ENCODE measurements at places on chromosomes 7 and 10.

DNA sequence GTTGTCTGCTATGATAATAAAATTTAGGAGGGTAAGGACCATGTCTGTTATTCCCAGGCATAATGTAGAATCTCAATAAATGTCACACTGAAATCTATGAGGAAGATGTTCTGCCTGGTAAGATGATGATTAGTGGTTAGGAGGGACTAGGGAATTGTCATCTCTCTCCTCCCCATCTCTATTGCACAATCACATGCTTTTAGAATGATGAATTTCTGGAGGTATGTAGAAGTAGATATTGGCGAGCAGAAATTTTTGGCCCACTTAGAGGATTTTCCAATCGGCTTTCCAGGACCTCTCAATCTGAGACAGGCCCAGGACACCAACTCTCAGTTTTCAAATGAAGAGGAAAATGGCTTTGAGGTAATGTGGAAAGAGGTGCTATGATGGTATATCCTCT is 2.0 kb upstream of the PITX3 start:
- no peak for DNase-seq

DNA sequence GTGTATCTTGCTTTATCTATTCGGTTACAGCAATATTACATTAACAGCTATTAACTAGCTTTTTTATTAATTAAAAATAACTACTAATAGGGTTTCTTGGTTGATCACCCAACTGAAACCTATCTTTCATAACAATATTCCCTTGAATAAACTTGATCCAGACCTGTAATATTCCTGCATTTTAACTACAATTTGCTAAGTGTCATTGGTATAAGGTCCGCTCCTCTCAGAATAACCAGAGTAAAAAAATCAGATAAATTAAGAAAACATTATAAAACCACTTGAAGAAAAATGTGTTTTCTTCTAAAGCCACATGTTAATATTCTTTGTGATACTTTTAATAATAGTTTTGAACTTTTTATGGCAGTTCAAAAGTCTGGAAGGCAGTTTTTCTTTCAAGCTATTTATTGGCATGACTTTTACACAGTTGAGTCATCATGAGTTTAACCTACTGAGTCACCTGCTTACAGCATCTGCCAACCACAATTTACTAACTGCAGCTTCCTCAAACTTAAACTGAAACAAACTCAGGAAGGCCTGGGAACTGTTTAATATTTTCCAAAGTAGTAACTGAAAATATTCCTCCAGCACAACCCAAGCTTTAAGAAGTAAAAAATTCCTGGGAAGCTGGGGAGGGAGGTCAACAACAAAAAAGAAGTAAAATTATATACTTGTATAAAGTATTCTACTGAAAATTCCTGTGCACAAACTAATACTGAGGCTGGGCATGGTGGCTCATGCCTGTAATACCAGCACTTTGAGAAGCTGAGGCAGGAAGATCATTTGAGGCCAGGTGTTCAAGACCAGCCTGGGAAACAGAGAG is 103.2 kb downstream of the NRBF2 start:
- DNase-seq: peak; percentile 71

- no peak for DNase-seq
Observed at GRCh38 chr10:102701796-102702195, 12.4 kb downstream of the ARL3 start.

GRCh38 chr7:74059681-74060588 is 23.7 kb upstream of the LIMK1 start:
- DNase-seq: peak; percentile 41

DNA sequence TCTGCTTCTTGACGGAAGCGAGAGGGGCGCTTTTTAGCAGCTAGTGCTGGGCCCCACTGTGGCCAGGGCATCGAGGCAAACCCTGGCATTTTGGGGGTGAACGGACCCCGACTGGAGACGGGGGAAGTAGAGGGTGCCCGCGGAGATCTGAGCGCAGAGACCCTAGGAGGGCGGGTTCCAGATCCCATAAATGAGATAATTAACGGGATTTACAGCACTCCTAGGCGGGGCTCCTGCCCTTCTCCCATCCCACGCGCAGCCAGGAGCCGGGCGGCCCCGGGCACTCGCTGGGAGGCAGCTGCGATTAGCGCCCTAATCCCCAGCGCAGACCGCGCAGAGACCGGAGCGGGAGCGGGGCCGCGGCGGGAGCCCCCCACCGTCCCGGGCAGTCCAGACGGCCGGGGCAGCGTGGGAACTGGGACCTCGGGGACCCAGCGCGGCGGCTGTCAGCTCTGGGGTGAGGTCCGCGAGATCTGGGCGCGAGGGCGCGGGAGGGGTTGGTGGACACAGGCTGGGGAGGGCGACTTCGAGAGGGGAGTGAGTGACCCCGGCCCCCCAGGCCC is 735 bp downstream of the JCAD start:
- no peak for DNase-seq

DNA sequence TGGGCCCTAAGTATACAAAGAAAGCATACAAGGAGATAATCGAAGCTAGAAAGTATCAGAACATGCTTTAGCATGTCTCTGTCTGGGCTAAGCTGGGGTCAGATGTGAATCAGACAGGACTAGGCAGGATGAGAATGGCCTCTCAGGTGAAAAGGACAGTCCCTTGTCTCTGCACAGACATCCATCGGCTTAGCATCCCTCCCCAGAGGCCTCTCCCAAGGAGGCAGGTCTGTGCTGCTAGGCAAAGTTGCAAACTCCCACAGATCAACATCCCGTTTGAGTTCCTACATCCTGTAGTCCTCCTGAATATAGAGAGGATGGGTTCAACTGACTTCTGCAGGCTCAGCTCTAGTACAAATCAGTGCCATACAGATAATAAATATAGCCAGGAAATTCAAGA is 24.5 kb downstream of the CHST15 start:
- DNase-seq: no peak

DNA sequence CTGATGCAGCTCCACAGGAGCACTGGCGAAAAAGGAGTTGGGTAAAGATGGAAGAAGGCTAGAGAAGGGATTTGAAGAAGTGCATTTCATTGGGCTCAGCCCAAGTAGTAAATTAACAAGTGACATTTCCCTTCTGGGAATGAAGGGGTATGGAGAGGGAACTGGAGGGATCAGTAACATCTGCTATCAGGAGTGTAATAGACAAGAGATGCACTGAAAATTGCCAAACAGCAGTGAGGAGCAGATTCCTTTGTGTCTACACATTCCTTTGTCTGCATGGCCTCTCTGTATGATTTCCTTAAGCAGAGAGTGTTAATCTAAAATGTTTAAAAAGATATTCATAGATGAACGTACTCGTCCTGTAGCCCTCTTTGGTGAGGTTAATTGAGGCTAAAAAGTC is 148.2 kb upstream of the FERD3L start:
- no peak for DNase-seq

- DNase-seq: no peak
Observed at GRCh38 chr7:21086688-21087087, 300.0 kb upstream of the SP8 start.

- DNase-seq: no peak
Observed at GRCh38 chr7:42099066-42099465, 137.9 kb downstream of the GLI3 start.

DNA sequence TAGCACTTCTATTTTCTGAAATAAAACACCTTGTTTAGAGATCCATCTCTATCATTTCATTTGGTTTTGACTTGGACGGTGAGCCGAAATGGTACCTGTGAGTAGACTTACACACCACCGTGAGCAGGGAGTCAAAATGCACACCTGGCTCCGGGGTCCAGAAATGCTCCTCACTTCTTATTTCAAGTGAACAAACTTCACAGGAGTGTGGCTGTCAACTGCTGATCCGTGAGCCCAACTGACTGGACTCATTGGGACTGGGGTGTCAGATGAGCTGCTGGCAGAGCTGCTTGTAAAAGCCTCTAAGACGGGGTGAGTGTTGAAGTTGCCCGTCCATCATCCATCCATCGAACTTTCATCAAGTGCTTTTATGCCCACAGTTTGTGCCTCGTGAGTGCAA is 435.5 kb downstream of the GLRX3 start:
- DNase-seq: no peak

- DNase-seq: no peak
Observed at GRCh38 chr7:143245123-143245522, 18.1 kb upstream of the GSTK1 start.

GRCh38 chr10:5844345-5845055 is 31.3 kb upstream of the GDI2 start:
- no peak for DNase-seq

DNA sequence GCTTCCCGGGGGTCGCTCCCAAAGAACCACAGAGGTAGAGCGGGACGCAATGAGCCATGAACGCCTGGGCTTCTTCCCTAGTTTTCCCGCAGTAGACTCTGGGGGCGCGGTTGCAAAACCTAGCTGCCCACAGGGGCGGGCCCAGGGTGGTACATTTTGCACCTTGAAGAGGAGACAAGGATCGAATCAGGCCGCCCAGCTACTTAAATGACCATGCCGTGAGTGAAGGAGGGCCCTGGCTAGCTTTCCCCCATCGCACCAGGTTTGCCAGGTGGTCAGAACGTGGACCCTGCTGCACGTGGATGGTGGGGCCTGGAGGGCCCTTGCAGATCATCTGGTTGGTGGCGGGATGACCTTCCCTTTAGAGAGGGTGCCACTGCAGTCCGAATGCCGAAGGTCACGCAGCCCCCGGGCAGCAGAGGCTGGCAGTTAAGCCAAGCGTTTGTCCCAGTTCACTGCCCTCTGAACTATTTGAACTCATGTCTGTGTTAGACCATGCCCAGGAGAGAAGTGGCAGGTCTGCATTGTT is 604 bp upstream of the SHTN1 start:
- no peak for DNase-seq

DNA sequence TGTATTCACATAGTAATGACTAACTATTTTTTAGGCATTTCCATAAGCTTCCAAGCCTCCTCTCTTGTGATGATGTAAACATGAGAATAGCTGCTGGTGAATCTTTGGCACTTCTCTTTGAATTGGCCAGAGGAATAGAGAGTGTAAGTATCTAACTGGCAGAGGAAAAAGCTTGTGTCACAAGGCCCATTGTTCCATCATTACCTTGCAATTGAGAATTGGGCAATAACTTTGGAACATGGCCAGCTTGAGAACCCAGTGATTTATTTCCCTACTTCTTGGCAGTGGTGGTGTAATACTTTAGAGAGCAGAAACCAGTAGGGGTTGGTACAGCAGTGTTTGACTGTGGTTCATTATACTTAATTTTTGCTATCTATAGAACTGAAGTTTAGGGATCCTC is 12.0 kb downstream of the IFRD1 start:
- DNase-seq: no peak

- no peak for DNase-seq
Observed at GRCh38 chr10:3312403-3312940, 139.9 kb upstream of the PITRM1 start.

DNA sequence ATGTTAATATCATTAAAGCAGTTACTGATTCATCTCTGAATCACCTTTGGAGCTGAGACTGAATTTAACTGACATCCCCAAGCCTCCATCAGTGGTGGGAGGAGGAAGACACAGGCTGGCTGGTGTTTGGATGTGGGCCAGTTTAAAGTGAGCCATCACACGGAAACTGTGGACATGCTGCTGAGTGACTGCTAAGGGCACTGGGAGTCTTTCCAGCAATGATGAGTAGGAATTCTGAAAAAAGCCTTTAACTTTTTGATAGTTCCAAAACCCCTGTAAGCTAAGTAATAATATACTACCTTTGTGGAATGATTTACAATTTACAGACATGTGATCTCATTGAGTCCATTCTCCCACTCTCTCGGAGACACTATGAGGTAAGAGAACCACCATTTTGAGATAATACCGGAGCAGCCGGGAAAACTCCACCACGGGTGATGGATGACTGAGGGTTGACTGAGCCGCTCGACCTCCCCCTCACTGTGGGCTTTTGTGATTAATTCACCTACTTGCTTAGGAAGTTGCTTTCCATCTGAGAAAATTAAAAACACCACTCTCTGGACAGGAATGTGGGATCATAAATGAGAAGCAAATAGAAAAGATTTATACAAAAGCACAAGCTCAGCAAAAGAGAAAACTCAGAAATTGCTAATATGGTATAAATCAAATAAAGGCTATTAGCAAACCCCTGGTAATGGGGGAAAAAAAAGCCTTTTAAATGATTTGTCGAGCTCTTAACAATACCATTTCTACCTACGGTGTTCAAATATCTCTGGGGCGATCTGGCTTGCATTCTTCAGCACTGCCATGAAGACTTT is 194.8 kb downstream of the FANK1 start:
- DNase-seq: no peak

DNA sequence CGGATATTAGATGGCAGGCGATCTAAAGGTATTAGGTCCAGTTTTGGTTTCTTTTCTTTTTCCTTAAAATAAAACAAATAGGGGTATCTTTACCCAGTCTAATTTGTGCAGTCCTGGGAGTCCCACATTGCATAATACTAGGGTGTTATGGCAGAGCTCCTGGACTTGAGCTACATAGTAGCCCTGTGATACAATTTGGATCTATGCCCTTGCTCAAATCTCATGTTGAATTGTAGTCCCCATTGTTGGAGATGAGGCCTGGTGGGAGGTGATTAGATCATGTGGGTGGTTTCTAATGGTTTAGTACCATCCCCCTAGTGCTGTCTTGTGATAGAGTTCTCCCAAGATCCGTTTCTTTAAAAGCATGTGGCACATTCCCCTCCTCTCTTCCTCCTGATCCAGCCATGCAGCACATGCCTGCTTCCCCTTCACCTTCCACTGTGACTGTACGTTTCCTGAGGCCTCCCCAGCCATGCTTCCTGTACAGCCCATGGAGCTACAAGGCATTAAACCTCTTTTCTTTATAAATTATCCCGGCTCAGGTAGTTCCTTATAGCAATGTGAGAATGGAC is 141.9 kb downstream of the RPS24 start:
- DNase-seq: no peak

GRCh38 chr7:74514131-74514591 is 60.5 kb downstream of the GTF2IRD1 start:
- no peak for DNase-seq

All from T47D (cell line).